ENCODE measurements at places on chromosomes 1 and 21.

- DNase-seq: no peak
These were observed 13.2 kb downstream of the SEMA6C start for GRCh38 chr1:151133018-151133806.

- no peak for DNase-seq
These were observed 216.2 kb downstream of the SDCCAG8 start for GRCh38 chr1:243471754-243472745.

DNA sequence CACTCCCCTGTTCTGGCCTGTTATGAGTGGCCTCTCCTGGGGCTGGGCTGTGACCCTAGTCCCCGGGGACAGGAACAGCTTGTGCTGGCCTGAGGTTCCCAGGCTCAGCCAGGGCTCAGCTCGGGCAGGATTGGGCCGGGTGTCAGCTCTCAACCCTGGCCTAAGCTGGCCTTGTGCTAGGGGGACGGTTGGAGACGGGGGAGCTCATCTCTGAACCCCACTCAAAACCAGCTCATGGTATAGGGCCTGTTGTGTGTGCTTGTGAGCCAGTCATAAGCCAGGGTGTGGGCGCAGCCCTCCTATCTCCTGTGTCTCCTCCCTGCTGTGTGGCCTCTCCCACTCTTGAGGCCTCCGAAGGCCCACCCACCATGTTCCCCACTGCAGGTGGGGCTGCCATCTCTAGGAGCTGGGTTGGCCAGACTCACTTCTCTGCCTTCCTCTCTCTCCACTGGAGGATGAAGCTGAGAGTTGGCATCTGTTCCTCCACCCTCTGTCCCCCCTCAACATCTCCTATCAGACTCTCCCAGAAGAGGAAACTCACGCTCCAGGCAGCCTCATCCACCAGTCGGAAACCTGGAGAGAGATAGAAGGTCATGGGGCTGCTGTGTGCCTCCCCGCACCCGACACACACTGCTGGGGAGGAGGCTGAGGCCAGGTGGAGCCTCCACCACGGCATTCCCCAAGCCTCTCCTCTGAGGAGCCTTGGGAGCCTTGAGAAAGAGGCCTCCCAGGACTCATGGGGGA, 1.4 kb downstream of the PEAR1 start:
- no peak for DNase-seq

DNA sequence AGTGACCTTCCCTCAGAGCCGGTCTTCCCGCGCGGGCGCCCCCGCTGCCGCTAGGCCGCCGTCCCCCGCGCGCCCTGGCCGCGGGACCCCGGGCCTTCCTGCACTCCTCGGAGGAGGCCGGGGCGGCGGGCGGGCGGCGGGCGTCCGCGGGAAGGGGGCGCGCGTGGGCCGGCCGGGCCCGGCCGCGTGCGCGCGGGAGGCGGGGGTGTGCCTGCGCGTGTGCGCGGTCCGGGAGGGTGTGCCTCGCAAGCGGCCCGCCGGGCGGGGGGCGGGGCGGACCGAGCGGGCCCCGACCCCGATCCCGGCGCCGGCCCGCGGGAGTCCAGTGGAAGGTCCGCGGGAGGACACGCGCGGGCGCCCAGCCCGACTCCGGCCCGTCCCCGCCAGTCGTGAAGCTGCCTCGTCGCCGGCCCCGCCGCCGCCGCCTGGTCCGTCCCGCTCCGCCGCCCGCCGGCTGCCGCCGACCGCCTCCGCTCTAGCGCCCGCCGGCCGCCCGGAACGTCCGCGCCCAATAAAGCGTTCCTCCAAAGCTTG, 438 bp downstream of the MRPS6 start:
- DNase-seq: no peak

DNA sequence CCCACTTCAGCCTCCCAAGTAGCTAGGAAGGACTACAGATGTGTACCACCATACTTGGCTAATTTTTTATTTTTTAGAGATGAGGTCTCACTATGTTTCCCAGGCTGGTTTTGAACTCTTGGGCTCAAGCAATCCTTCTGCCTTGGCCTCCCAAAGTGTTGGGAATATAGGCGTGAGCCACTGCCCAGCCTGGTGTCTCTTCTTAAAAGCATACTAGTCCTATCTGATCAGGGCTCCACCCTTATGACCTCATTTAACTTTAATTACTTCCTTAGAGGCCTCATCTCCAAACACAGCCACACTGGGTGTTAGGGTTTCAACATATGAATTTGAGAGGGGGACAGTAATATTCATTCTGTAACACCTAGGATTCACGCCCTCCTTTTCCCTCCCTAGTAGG, 130.9 kb downstream of the GLIS1 start:
- no peak for DNase-seq

Data from B cell (primary cell).